Neural cell (in vitro differentiated cells): ENCODE measurements at places on chromosomes 3 and 15. TPM values are rescaled to one million over a fixed set of nuclear protein-coding genes. Genes with fewer than 3 reads are reported as not detected.

ATR gene
- polyA plus RNA-seq, result 26.1 and 27.6 TPM in 2 replicates

LCTL gene
- not detected in 2 replicates for polyA plus RNA-seq

CYP1A2 gene
- not detected in 2 replicates for polyA plus RNA-seq

SLC12A6 gene
- polyA plus RNA-seq, result 7.0 and 7.3 TPM in 2 replicates

ERICH6 gene
- polyA plus RNA-seq, result 0.32 TPM in 1 of 2 replicates, not detected in the other

FHIT gene
- 0.46 TPM in 1 of 2 replicates, not detected in the other for polyA plus RNA-seq
